ENCODE measurements at places on chromosomes 1 and 21. TPM values are rescaled to one million over a fixed set of nuclear protein-coding genes. Genes with fewer than 3 reads are reported as not detected.

GRCh38 chr1:175225805-175226129 lies 33.2 kb upstream of the KIAA0040 start:
- no peak for DNase-seq

ADAMTS4 gene
- polyA plus RNA-seq = 10.6 TPM

TCHHL1 gene
- polyA plus RNA-seq = not detected

GRCh38 chr1:226991920-226992319 lies 51.8 kb downstream of the COQ8A start:
- no peak for DNase-seq
